Urothelium cell line (cell line): ENCODE measurements at places on chromosomes 1 and 21.

DNA sequence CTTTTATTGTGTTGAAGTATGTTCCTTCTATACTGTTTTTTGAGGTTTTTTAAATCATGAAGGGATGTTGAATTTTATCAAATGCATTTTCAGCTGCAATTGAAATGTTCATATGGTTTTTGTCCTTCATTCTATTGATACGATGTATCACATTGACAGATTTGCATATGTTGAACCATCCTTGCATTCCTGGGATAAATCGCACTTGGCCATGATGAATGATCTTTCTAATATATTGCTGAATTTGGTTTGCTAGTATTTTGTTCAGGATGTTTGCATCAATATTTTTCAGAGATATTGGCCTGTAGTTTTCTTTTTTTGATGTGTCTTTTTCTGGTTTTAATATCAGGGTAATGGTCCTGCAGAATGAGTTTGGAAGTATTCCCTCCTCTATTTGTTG lies 214.0 kb downstream of the LMO4 start:
- no peak for DNase-seq

DNA sequence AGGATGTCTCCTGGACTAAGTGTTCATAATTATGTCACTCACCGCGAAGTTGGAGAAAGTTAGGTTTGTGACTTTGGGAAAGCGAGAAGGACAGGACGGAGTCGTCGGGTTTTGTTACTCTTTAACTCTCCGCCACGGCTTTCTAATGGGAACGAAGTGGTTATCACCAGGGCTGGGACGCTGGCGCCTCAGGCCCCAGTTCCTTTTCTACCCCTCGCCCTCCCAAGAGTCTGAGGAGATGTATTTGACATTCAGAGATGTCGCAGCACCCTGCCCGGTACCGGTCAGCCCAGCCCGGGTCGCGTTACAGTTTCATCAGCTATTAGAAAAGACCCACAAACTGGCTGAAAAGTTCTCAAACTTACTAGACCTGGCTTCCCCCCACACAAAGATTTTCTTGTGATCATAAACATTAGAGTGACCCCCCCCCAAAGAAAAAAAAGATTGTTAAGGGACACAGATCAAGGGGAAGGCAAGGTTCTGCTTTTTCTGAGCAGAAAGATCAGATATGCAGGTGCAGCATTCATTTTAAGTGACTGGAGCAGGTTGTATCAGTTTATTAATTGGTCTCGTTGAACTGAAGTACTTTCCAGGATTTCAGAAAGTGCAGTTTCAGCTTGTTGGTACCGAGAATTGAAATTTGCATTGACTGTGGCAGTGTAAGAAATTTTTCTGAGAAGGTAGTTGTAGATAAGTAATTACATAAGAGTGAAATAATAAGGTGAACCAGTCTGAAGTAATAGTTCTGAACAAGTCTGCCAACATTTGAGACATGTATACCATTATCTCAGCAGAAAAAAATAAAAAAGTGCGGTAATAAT lies 859 bp upstream of the ZBTB18 start:
- no peak for DNase-seq

GRCh38 chr1:181033799-181034451 lies at the start of gene MR1:
MR1 (plus strand) TSS chr1:181033983; CDS start chr1:181034008, 25 bp downstream.
- DNase-seq: peak; percentile 79

DNA sequence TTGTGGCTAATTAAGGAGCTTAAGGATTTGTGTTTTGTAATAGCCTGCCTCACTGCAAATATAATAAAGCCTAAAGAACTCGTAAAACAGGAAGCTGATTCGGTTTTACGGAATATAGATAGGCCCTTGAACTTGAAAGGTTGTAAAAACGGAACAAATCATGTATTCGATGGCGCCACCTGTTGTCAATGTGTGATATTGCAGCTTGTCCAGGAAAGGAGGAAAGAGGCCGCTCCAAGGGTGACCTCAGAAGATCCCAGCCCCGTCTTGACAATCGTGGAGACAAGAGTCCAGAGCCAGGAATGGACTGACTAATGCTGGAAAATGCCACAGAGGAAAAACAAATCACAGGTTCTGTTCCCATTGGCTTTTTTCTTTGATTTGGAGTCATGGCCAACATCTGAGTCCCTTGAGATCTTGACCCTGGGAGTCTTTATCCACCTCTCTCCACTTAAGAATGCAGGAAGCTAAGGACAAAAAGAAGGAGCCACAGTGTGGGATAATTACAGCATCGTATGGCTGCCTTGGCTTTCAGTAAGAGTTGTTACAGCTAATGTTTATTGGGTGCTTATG lies 7.0 kb upstream of the IGSF21 start:
- peak; percentile 75 for DNase-seq

DNA sequence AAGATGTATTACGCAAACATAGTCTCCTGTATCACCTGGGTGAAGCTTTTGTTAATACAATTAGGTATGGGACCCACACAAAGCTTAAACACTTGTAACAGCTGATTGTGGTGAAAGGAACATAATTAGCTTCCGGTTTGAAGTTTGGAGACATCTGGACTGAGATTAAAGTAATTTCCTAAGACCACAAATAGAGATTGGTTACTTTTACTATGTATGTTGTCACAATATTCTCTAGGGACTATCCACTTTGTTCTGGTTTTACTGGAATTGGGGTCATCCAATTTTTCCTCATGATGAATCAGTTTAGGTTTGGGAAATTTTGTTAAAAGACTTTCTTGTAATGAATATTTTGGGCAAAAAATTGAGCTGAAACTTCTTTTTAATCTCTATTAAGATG lies 71.8 kb upstream of the SAMSN1 start:
- no peak for DNase-seq
